Mesendoderm (in vitro differentiated cells): ENCODE measurements at places on chromosomes 4 and X.

GRCh38 chrX:626745-627509, 3.7 kb upstream of the SHOX start:
- DNase-seq, result peak; percentile 38

DNA sequence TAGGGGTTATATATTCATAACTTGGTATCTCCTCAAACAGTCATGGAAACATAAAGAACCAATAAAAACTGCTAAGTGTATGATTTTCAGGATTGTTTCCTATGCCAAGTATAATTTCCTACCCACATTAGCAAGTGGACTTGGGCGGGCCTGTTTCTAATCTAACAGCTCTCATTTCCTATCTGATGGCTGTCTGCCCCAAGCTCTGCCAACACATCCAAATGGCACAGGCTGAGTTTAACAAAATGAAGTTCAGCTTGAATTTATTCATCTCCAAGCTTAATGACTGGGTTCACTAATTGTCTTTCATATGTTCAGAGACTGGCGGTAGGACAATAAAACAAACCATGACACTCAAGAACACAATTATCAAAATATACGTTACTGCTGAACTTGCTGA, 55.5 kb upstream of the S100G start:
- DNase-seq, result no peak

DNA sequence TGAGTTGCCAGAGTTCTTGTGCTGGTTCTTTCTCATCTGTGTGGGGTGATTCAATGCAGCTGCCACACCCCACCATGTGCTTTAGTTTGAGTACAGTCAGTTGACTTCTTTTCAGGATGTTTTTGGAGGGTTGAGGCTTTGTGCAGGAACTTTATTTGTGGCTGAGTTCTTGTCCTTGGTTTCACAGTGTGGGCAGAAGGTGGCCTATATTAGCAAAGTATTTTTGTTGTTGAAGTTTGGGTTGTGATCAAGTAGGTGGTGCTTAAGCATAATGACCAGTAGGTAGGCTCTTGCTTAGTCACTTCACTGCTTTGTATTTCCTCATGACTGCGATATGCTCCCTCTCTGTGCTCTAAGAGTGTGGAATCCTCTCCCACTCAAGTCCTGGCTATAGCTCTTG, 80.3 kb downstream of the ARHGAP24 start:
- no peak for DNase-seq

- no peak for DNase-seq
Measured at GRCh38 chr4:15515106-15515505, 45.4 kb downstream of the CC2D2A start.

GRCh38 chrX:23952984-23953907, 45.4 kb downstream of the CXorf58 start:
- peak; percentile 76 for DNase-seq

- no peak for DNase-seq
Measured at GRCh38 chr4:89765966-89766365, 71.0 kb downstream of the SNCA start.

GRCh38 chrX:45400027-45400779, 199.5 kb upstream of the DIPK2B start:
- DNase-seq, result peak; percentile 70

DNA sequence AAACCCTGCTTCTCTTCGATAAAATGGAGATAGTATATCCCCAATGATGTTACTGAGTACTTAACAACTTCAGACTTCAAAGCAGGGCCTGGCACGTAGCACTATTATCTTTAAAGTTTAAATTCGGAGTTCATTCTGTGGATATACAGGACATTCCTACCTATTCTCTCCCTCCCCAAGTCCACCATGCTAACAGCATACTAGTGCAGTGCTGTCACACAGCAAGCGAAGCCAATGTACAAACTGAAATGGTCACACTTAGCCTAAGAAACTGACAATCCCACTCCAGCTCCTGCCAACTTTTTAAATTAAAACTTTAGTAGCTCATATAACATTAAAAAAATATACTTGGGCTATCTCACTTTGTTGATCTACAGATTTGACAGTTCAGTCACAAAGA, 1.2 kb upstream of the DNAJB14 start:
- DNase-seq, result peak; percentile 16

DNA sequence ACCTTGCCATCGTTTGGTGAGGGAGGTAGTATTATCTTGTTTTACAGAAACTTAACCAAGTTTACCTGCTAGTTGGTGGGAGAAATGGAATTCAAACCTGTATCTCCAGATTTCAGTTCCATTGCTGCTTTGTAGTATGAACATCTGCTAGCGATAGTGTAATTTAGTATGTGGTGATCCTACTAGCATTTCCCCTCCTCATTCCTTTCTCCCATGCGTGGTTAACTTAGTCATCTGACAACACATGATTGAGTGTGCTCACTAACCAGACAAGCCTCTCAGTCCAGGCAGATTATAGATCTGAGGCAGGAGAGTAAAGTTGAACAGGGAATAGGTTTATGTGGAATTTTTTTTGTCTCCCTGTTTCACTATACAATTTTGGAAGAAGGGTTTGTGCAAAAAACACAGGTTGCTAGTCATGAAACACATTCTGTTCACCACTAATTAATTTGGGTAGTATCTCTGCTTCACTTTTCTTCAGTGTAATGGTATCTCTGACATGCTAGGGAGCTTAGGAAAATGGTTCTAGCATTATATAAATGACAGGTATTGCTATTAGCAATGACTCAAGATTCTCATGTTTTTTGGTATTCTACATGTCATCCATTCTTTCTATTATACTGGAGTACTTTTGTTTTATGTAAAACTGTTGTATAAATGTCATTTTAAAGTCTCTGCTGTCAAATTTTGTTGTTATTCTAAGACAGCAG, 21.7 kb downstream of the RBPJ start:
- DNase-seq, result no peak

DNA sequence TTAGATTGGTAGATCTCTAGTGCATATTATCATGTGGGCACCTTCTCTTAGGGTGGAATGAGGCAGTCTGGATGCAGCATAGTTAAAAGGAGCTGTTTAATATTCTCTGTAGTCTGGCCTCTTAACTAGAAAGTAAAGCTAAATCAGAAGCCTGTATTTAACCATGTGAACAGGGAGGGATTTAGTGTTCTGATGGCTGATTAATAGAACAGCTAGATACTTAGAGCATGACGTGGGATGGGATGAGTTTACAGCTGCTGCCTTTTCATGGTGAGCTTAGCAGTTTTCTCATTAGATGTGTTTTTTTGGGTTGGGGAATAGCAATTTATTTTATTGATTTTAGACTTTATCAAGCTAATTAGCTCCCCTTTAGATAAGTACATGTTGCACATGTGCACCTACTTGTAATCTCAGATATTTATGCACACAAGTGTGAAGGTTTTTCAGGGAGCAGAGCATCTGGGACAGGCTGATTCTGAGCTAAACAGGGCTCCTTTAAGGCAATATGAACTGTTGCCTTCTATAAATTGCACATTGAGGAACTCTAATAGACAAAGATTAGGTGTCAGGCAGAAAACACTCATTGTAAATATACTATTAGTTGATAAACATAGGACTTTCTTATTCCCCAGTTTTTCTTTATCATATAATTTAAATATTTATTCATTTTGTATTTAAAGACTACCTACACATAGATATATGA, 34.1 kb downstream of the YIPF6 start:
- DNase-seq, result no peak

DNA sequence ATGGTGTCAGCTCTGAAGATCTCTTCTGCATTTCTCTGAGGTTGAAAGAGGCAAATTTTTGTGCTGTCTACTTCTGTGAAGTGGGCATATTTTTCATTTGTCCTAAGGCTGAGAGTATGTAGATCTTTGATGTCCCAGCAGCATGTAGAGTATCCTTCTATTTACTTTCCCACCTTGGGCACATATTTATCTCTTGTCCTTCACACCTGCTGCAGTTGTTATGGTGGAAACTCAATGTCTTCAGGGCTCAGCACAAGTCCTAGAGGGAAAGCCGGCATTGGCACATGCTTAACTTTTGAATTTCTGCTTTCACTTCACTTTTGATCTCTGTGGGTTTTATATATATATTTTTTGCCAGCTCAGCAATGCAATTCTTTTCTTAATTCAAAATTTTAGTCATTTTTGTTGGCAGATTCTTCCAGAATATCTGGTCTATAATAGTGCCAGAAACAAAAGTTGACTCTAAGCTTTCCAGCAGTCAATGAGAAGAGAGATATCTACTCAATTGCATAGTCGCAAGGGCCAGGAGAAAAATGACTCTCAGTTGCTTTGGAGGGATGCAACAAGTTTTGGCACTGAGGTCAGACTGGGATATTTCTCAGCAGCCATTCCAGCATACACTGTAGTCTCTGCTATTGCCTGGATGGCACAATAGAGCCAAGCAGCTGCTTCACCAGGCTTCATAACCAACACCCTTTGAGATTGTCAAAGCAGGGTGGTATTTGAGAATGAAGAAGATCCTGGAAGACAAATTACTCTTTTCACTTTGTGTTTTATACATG, 127.8 kb upstream of the FAT1 start:
- DNase-seq, result no peak

- DNase-seq, result no peak
Measured at GRCh38 chr4:11566444-11567022, 137.8 kb upstream of the HS3ST1 start.

- DNase-seq, result no peak
Measured at GRCh38 chr4:175657571-175657970, 154.5 kb downstream of the GPM6A start.
